ENCODE measurements at places on chromosomes 1 and 21.
A peak's percentile ranks its signal among the peaks of the same experiment; 100 is the strongest.

GRCh38 chr21:34858559-34858958, 189.8 kb downstream of the CLIC6 start:
- no peak for DNase-seq

DNA sequence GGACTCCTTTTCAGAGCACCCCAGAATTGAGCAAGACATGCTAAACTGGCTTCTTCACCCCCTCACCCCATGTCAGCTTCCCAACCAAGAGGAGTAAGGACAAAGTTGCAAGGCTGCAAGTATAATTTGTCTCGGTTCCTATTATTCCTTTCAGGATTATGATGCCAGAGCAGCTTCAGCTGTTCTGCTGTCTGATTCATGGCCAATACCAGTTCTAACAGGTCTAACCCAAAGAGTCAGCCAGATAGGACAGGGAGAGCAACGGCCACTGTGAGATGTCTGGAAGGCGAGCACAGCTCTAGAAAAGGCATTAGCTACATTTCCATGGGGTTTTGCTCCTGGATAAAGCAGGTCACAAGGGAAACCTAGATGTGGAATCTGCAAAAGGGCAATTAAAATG, 53.3 kb upstream of the HOOK1 start:
- no peak for DNase-seq

DNA sequence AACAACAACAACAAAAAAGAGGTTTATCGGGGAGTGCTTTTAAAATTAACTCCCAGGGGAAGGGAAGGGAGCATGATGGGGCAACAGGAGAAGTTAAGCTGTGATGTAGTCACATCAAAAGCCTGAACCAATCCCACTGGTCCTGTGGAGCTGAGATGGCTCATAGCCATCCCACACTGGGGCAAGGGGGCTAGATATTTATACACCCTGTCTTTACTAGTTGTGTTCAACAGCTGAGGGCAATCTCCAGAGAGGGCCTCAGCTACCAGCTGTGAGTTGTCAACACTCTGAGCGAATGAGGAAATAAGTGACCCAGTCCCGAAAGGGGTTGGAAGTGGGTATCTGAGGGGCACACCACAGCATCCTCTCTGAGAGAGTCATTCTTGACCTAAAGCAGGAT, 31.0 kb upstream of the CREG1 start:
- no peak for DNase-seq

DNA sequence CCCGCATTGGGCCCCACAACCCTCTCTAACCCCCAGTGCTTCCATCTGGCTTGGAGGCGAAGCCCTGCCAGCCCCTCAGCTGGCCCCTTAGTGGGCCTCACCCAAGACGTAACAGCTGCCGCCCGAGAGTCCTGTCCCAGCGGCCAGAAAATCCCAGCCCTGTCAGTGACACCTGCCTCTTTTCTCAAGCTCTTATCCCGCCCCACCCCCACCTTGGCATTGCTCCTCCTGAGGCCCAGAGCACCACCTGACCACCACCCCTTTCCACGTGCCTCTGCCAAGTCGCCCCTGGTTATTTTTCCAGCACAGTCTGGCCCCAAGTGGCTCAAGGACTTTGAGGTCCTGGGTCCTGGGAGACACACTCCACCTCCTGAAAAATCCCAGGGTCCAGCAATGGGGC, 5.9 kb upstream of the CTRC start:
- DNase-seq: no peak

DNA sequence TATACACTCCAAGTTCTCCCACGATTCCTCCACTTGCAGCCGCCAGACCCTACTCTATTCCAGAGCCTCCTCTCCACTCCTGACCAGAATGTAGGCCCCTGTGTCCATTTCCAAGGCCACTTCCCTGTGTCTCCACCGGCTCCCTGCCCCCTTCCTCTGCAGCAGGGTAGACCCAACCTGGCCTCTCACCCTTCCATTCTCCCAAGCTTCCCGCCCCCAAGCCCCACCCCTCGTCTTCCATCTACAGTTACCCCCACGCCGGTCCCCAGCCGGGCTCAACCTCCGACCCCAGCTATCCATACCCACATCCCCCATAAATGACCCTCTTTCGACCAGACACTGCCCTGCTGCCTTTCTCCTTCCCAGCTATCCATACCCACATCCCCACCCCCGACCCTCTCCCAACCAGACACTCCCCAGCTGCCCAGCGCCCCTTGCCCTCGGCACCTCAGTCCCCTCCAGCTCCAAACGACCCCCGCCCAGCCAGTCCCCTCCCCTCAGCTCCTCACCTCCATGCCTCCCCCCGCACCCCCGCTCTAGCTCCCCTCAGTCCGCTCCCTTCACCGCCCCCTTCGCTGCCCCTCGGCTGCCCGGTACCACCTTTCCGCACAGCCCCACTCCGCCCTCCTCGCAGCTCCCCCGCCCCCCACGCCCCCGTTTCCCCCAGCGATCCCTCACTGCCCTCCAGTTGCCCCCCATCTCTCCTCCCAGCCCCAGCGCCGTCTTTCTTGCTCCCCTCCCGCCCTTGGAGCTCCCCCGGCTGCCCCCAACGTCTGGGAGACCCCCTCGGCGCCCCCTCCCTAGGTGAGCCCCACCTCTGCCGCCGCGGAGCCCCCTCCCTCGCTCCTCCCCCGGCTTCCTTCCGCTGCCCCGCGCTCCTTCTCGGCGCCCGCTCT, 670 bp downstream of the RAB3B start:
- DNase-seq: peak; percentile 19

Measured in ELR (cell line).